ENCODE measurements at places on chromosomes 2 and 18. TPM values are rescaled to one million over a fixed set of nuclear protein-coding genes. Genes with fewer than 3 reads are reported as not detected.

- DNase-seq: no peak
These were observed 80.3 kb upstream of the HAAO start for GRCh38 chr2:42872721-42873120.

Gene GCKR
- 1.8 TPM for total RNA-seq

- no peak for DNase-seq
These were observed 484.0 kb downstream of the TSN start for GRCh38 chr2:122239440-122239839.

Gene SPDYA
- total RNA-seq: 4.2 TPM

GRCh38 chr2:20027705-20028434 lies 15.4 kb upstream of the MATN3 start:
- no peak for DNase-seq

GRCh38 chr2:157269922-157270321 lies 12.4 kb downstream of the GALNT5 start:
- DNase-seq: no peak

Gene TOGARAM2
- total RNA-seq: 0.15 TPM

- no peak for DNase-seq
These were observed 123.0 kb upstream of the SLC39A10 start for GRCh38 chr2:195533771-195534642.

DNA sequence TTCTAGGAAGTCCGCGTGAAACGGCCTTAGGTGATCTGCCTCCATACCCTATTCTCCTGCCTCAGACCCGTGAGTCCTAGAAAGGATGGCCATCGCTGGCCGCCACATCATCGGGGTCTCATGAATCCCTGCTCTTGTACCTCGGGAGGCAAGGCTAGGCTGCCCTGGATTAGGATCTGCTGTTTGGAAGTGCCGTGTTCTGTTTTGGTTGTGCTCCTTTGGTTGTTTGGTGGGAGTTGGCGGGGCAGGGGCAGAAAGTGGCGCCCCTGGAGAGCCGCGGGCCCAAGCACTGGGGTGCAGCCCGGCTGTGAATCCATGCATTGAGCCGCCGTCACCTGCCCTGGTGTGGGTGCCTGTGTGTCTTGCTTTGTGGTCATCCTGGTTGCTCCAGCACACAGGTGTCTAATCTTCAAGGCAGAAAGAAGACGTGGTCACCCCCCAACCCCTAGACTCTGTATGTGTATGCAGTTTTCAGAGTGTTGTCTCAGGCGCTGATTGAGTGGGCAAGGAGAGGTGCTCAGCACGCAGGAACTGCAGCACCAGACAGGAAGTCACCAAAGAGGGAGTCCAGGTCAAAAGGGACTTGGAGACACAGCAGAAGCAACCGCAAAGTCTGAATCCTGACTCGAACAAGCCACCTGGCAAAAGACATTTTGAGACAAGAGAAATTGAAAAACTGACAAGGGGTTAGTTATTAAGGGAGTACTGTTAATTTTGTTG lies 80.0 kb upstream of the LDLRAD4 start:
- no peak for DNase-seq

DNA sequence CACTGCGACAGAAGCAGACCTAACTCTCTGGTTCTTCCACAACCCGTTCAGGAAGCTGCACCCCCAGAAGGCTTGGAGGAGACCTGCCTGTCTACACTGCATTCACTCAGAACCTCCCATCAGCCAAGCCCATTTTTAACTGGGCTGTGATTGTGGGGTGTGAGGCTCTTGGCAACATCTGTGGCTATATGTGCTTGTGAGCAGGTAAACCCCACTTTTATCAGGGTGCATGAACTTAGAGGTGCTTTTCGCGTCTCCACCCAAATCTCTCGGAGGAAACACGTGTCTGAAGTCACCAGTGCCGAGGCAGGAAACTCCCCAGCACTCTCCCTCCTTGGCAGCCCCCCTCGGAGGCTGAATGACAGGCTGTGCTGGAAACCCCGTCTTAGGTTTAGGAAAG lies 158.2 kb upstream of the SALL3 start:
- DNase-seq: no peak

DNA sequence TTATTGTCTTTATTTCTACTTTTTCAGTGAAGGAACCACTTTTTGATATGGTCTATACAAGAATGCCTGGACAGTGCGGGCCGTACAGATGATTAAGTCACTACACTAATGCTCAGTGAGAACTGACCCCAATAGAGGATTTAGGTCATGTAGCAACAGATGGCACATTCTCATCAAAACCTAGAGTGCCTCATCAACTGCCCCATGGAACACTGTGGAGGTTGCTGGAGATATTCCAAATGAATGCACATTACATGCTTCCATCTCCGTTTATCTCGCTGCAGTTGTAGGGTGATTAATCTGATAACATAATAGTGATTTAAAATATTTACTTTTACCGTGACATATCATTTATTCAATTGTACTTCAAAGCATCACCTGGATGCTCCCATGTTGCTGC lies 41.8 kb upstream of the COPS8 start:
- DNase-seq: no peak

Gene MPV17
- 79.4 TPM for total RNA-seq

- no peak for DNase-seq
These were observed 155.5 kb downstream of the IKZF2 start for GRCh38 chr2:212995920-212996319.

Gene ELOA2
- not detected for total RNA-seq

Gene IL36G
- total RNA-seq: not detected

Gene FSHR
- not detected for total RNA-seq

Gene DPP4
- 11.8 TPM for total RNA-seq

Gene RNF181
- 243 TPM for total RNA-seq

GRCh38 chr2:160306985-160307384 lies 106.9 kb upstream of the ITGB6 start:
- no peak for DNase-seq

- no peak for DNase-seq
These were observed 129.4 kb upstream of the RAB12 start for GRCh38 chr18:8479789-8480188.

Gene DPP10
- total RNA-seq: 0.29 TPM

Gene MEP1B
- total RNA-seq: 0.33 TPM

Gene OSR1
- total RNA-seq: 34.1 TPM

- DNase-seq: no peak
These were observed 19.4 kb upstream of the ZSWIM2 start for GRCh38 chr2:186868344-186868743.

GRCh38 chr2:28592481-28592880 lies 96.6 kb downstream of the PLB1 start:
- DNase-seq: peak; percentile 30

- DNase-seq: no peak
These were observed 73.4 kb upstream of the ATL2 start for GRCh38 chr2:38450509-38450908.

Gene SH2D6
- total RNA-seq: not detected

GRCh38 chr2:127530245-127531140 lies 4.2 kb upstream of the IWS1 start:
- no peak for DNase-seq

GRCh38 chr2:15718103-15718943 lies 126.7 kb downstream of the DDX1 start:
- no peak for DNase-seq

Data from breast epithelium (tissue), 4 donors.